ENCODE measurements at places on chromosomes 1 and 21.

GRCh38 chr1:226776975-226777374 is 37.9 kb upstream of the ITPKB start:
- no peak for DNase-seq

GRCh38 chr1:159436469-159436868 is 3.1 kb upstream of the OR10J1 start:
- DNase-seq: no peak

GRCh38 chr1:15100121-15100879 is 53.2 kb upstream of the TMEM51 start:
- peak; percentile 40 for DNase-seq

DNA sequence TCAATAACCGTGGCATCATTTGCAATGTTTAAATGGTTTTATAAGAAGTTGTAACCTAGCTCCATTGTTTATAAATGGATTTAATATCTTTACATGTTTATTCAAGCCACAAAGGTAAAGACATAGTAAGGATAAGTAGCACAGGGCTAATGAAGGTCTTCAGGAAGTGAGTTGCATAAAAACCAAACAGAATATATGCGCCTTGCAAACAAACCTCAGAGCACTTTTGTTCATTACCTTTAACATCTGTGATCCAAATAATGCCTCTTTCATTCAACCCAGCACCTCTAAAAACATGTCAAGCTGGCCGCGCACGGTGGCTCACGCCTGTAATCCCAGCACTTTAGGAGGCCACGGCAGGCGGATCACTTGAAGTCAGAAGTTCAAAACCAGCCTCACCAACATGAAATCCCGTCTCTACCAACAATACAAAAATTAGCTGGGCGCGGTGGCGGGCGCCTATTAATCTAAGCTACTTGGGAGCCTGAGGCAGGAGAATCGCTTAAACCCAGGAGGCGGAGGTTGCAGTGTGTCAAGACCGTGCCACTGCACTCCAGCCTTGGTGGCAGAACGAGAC is 25.3 kb downstream of the BRINP3 start:
- DNase-seq: no peak

DNA sequence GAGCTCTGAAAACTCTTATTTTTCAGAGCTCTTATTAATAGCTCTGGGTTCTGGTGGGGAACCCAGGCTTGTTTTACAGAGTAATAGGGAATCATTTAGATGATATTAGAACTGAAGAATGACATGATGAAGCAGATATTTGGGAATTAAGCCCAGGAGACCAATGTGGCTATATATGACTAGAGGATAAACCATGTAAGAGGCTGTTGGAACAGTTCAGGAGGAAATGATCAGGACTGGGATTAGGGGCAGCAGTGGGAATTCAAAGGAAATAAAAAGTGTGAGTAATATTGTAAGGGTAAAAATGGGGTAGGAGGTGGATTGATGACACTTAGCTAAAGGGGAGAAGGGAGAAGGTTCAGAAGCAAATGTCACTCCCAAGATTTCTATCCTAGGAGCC is 58.6 kb downstream of the GIPC2 start:
- no peak for DNase-seq

DNA sequence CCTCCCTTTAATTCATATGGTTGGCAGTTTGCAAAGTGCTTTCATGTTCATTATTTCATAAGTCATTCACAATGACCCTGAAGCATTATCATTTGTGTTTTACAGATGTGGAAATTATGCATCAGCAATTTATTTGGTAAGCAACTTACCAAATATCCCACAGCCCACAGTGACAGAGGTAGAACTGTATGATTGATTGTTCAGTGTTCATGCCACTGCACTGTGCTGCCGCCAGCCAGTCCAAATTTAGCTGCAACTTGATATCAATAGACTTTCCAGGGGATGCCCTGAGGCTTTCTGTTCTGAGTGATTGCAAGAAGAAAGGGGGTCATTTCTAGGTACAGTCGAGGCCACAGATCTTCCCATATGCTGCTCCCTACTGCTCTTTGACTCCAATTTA is 380.3 kb downstream of the PLPP3 start:
- no peak for DNase-seq

DNA sequence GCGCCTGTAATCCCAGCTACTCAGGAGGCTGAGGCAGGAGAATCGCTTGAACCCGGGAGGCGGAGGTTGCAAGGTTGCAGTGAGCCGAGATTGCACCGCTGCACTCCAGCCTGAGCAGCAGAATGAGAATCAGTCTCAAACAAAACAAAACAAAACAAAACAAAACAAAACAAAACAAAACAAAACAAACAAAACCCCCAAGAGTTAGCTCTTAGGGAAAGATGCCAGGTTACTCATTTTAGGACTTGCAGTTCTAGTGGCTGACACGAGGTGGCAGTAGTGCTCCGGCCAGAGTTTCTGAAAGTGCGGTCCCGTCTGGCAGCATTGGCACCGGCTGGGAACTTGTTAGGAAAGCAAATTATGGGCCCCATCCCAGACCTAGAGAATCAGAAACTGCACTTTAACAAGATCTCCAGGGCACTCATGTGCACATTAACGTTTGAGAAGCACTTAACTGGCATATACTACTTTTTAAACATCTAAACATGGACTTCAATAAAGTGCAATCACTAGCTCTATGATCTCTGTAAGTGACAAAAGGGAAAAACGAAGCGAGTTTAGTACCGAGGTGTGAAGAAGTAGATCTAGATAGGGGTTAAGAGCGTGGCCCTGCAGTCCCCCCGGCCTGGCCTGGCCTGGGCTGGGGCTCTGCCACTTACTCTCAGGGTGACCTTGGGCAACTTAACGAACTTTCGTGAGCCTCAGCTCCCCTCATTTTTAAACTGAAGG is 41.9 kb upstream of the TNFRSF1B start:
- peak; percentile 82 for DNase-seq

- no peak for DNase-seq
These were observed 32.6 kb downstream of the GIPC2 start for GRCh38 chr1:78078358-78078757.

DNA sequence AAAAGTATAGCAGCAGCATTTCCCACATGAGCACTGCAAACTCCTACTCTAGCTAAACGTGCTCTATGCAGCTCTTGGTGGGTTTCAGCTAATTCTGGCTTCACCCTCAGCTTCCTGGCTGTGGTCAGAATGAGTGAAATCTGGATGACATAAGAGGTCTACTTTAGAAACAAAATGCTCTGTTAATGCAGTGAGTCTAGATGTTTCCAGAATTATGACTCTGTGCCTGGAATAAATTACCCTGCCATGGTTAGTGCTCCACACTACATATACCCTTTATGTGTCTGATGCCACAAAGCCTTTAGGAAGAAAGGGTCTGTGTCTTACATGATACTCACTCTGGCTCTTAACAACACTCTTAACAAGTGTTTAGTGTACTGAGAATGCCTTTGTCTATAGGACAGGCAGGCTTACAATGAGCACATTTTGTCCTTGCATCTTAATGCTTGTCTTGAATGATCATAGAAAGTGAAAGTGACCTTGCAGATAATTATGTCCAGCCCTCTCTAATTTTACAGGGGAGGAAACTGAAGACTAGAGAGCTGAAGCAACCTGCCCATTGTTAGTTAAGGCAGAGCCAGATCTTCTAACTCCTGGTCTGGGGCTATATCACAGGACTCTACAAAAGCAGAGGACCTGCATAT is 9.2 kb downstream of the S100A10 start:
- DNase-seq: no peak

DNA sequence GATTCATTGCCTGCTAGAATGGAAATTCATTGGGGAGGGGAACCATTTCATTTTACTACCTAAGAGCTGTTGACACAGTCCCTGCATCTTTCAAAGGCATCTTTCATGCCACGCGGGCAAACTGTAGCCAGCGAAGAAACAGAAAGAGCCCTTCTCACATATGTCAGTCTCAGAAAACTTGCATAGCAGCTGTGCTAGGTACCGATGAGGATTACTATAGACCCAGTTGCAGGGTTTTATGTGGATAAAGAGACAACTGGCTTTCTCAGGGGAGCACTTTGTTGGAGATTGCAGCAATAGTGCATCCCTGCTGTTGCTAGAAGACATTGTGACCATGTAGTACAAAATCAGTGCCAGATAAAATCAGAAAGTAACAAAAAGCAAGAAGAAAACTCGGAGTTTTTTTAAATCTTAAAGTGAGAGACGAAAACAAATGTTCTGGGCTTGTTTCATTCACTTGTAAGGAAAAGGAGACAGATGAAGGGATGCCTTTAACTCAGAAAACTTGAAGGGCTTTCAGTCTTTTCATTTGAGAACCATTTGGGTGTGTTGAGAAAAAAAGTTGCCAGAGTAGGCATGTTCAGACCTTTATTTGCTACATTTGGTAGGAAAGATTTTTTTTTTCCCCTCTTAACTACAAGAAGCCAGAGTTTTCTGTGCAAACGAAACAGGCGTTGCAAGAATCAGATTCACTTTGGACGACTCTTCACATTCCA is 804.1 kb downstream of the USP25 start:
- no peak for DNase-seq

DNA sequence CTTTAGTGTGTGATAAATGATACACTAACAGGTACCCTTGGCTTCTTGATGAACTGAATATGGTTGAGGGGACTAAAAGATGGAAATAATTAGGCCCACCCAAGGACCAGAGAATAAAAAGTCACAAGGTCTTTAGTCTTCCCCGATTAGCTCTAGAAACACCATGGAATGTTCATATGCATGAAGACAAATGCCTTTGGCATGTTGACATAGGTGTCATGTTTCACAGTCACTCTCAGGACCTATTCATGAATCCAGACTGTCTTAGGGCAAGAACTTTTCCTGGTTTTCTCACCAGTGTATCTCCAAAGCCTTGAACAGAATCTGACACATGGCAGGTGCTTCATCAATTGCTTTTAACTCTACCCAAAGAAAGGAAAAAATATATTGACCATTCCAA is 412.8 kb downstream of the AJAP1 start:
- no peak for DNase-seq

DNA sequence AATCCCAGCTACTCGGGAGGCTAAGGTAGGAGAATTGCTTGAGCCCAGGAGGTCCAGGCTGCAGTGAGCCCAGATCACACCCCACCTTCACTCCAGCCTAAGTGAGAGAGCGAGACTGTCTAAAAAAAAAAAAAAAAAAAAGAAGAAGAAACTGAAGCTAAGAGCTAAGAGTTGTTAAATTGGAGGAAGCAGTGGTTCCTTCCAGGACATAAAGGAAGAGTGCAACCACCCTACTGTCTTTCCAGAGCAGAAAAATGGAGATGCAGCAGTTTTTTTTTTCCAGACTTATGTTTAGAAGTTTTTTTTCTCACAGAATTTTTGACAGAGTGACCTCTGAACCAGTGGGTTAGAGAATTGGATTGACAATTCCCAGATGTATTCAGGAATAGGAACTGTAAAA is 88.7 kb downstream of the HLX start:
- DNase-seq: no peak

- DNase-seq: no peak
These were observed 467.4 kb upstream of the VAMP3 start for GRCh38 chr1:7303554-7304317.

DNA sequence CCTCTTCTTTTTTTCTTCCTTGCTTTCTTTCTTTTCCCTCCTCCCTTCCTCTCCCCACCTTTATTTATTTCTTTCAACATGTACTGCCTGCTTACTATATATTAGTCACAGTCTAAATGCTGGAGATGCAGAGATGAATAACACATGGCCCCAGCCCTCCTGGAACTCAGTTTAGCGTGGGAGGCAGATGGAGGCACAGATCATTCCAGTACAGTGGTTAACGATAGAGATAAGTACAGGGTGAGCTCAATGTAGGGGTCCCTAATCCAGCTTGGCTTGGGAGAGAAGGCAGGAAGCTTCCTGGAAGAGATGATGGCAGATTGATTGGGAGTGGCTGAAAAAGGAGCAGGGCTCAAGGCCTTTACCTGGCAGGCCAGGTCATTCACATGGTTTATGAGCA is 55.6 kb upstream of the PPP2R5A start:
- DNase-seq: no peak

- DNase-seq: no peak
These were observed 469.8 kb upstream of the ZP4 start for GRCh38 chr1:238360474-238360873.

GRCh38 chr1:220922951-220923350 is 43.7 kb downstream of the HLX start:
- DNase-seq: no peak

DNA sequence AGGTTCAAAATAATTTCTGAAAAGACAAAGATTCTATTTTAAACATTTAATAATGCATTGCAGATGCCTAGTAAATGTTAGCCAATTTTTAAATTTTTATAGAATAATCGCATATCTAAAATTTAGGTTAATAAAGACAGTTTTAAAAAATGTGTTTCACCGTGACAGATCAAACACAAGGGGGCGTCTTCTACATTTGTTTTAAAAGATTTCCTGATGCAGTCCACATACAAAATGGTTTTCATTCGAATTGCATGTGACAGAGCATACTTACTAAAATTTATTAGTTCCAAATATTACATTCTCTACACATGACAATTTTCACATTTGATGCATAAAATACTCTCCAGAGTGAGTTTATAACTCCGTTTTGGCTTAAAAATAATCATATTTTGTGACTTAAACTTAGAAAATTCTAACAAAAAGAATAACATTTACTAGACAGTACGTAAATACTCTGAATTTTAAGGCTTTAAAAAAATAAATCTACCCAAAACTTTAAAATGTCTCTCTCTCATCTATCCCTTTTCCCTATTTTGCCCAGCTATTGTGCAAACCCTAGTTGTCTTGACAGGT is 75.5 kb downstream of the ADAMTS1 start:
- peak; percentile 5 for DNase-seq

- DNase-seq: peak; percentile 50
These were observed 24.9 kb upstream of the TMEM52 start for GRCh38 chr1:1943834-1944570.

DNA sequence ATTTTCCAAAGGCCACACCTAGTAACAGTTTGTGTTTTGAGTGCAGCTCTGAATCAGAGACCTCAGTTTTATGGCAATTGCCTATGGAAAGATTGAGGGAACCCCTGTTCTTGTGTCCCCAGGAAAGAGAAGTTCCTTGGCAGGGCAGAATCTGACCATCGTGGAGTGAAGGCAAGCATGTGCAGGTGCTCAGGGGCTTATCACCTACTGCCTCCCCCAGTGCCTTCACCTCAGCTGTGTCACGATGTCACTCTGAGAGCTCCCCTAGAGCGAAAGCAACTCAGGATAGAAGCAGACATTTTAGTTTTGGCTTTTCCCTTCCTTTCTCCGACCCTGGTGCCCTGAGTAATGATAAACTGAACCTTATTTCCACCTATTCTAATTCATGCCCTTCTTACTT is 1.8 kb upstream of the SPRR1A start:
- DNase-seq: no peak

GRCh38 chr1:236465231-236465958 is 58.4 kb upstream of the LGALS8 start:
- DNase-seq: no peak

GRCh38 chr1:43797891-43798290 is 90.6 kb downstream of the ST3GAL3 start:
- DNase-seq: no peak

DNA sequence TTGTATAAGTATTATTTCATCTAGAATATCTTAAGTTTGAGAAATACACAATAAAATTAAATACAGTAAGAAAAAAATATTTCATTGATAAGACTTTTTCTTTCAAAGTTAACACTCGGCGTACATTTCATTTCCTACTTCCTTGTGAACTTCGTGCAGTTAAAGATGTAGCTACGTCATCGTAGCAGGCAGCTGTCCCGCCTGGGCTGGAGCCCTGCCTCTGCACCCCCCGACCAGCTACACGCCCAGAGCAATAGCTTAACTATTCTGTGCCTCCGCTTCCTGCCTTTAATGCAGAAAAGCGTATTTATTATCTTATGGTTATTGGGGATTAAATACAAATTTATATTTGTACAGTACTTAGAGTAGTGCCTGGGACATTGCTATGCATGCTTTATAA is 53.5 kb downstream of the CLSTN1 start:
- DNase-seq: no peak

GRCh38 chr1:203346060-203346768 is 4.7 kb downstream of the FMOD start:
- DNase-seq: no peak

Measured in CD4-positive, alpha-beta T cell treated with Interleukin-12 subunit alpha and Interleukin-12 subunit beta, for 1 hour (primary cell).